Neural progenitor cell (in vitro differentiated cells): ENCODE measurements at places on chromosomes 3 and 15.

DNA sequence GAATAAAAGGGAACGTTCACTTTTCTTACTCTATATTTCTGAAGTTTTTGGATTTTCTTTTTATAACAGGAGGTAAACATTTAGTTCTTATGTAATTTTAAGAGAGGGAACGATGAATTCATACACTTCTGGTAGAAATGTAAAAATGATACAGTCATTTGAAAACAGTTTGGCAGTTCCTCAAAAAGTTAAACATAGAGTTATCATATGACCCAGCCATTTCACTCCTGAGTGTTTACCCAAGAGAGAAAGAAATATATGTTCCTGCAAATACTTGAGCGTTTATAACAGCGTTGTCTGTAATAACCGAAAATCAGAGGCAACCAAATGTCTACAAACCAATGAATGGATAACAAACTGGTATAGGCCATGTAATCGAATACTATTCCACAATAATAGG, 20.8 kb upstream of the CCR9 start:
- no peak for DNase-seq

GRCh38 chr15:52673312-52673711, 5.9 kb downstream of the ATOSA start:
- DNase-seq: no peak

- no peak for DNase-seq
Observed at GRCh38 chr3:73708956-73709355, 84.2 kb upstream of the PDZRN3 start.

GRCh38 chr3:15420871-15421270, 6.5 kb downstream of the METTL6 start:
- no peak for DNase-seq

DNA sequence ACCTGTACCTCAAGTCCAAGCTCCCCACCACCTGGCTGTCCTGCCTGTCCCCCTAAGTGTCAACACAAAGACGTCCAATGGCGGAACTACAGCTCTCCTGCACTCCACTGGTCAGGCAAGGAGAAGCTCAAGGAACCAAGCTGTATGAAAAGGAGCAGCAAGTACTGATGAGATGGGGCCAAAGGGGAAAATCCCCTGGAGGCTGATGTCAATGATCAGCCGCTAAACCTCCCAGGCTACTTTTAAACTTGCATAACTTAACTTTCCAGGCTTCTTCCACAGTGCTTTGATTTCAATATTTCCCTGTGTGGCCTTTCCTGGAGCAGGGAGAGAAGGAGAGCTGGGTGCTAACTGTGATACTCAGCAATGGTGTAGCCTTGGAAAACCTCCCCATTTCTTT, 35.0 kb downstream of the TM4SF4 start:
- no peak for DNase-seq

GRCh38 chr3:190485830-190486532, 27.9 kb upstream of the IL1RAP start:
- peak; percentile 33 for DNase-seq

DNA sequence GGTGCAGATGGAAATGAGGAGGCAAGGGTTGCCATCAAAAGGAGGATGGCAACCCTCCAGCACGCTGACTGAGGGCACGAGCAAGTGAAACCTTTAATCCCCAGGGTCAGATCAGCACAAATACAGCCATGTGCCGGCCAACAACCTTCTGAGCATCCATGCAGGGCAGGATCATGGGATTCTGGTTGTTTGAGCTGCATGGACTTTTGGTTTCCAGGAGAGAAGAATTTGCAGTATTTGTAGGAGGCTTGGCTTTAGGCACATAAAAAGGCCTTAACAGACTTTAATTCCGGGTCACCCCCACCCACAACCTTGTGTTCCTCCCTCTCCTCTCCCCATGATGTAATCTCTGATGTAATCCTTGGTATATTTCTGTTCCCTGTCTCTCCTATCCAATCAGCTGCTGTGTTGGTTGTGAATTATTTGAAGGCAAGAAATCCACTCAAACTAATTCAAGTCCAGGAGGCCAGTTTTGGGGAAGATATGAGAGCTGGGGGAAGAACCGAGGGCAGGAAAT, 254.3 kb downstream of the SHQ1 start:
- no peak for DNase-seq

GRCh38 chr3:103440539-103441203, 1005.9 kb downstream of the ZPLD1 start:
- peak; percentile 5 for DNase-seq

DNA sequence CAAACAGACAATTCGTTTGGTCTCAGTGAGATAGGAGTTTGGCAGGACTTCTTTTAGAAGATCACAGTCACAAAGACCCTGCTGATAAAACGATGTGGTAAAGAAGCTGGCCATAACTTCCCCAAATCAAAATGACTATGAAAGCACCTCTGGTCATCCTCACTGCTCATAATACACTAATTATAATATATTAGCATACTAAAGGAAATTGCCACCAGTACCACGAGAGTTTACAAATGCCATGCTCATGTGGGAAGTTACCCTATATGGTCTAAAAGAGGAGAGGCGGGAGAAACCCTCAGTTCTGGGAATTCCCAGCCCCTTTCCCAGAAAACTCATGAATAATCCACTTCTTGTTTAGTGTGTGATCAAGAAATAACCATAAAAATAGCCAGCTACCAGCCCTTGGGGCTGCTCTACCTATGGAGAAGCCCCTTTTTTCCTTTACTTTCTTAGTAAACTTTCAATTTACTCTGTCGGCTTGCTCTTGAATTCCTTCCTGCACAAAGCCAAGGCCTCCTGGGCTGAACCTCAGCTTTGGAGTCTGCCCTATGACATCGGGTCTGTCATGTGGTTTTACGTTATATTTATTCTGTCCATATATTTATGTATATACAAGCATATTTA, 115.8 kb upstream of the IGSF10 start:
- no peak for DNase-seq

GRCh38 chr15:79523266-79523665, 91.1 kb downstream of the MINAR1 start:
- no peak for DNase-seq

GRCh38 chr3:111414531-111414930, 127.5 kb upstream of the CD96 start:
- no peak for DNase-seq

- no peak for DNase-seq
Observed at GRCh38 chr15:31338879-31339557, 12.4 kb downstream of the KLF13 start.

DNA sequence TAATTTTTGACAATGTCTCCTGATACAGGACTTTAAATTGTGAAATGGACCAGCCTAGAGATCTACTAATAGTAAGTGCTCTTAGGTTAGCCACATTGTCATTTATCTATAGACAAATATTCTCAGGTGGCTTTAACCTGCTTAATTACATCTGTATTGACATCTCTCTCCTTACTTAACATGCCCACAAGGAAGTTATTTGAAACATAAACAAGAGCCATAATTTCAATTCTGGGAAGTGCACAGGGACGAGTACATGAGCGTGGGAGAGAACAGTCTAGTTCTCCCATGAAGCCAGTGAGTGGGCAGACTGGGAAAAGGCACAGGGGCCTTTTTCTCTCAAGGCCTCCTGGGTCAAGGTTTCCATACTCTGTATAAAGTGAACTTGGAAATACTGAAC, 54.2 kb downstream of the NEK10 start:
- no peak for DNase-seq

- DNase-seq: no peak
Observed at GRCh38 chr3:59256230-59256629, 206.4 kb upstream of the CFAP20DC start.

- no peak for DNase-seq
Observed at GRCh38 chr3:164608554-164609276, 469.6 kb downstream of the SI start.

GRCh38 chr3:132362329-132362728, 45.1 kb downstream of the ACP3 start:
- no peak for DNase-seq

DNA sequence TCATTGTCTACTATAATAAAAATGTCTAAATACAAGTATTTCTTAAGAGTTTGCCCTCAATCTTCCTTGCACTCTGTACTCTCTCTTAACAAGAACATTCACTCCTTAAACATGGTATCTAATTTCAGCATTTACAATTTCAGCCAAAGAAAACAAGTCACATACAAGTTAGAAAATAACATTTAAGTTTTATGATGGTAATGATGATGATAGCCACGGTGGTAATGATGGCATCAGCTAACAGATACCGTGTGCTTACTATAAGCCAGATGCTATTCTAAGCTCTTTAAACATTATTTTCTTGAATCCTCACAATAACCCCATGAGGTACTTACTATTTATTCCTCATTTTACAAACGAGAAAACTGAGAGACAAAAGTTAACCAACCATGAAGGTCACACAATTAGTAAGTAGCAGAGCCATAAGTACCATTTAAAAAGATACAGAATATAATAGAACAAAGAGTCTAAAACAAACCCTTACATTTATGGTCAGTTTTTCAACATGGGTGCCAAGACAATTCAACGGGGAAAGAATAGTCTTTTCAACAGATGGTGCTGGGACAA, 7.4 kb downstream of the SPICE1 start:
- no peak for DNase-seq

- peak; percentile 51 for DNase-seq
Observed at GRCh38 chr15:71011503-71012155, 103.6 kb upstream of the THSD4 start.

DNA sequence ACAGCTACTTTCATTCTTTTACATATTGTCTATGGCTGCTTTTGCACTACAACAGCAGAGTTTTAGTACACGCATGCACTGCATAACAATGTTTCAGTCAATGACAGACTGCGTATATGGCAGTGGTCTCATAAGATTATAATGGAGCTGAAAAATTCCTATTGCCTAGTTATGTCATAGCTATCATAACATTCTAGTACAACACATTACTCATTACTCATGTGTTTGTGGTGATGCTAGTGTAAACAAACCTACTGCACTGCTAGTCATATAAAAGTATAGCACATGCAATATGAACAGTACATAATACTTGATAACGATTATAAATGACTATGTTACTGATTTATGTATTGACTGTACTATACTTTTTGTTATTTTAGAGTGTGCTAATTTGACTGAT, 47.9 kb downstream of the QTRT2 start:
- no peak for DNase-seq

DNA sequence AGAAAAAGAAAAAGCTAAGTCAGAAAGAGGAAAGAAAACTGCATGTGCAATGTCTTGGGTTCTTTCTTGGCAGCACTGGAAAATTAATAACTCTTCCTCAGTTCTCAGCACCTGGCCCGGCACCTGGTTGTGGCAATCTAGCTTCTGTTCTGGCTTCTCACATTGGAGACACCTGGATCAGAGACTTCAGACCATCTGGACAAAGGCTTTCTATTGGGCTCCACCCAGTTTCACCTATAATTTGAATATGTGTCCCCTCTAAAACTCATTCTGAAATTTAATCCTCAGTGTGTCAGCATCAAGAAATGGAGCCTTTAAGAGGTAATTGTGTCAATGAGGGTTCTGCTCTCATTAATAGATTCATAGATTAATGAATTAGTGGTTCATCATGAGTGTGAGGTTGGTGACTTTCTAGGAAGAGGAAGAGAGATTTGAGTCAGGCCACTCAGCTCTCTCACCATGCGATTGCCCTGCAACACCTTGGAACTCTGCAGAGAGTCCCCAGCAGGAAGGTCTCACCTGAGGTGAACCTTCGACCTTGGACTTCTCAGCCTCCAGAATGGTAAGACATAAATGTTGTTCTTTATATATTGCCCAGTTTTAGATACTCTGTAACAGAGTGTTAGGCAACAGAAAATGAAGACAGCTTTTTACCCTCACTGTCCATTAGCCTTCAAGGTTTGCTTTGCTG, 679.9 kb downstream of the NTRK3 start:
- DNase-seq: no peak

DNA sequence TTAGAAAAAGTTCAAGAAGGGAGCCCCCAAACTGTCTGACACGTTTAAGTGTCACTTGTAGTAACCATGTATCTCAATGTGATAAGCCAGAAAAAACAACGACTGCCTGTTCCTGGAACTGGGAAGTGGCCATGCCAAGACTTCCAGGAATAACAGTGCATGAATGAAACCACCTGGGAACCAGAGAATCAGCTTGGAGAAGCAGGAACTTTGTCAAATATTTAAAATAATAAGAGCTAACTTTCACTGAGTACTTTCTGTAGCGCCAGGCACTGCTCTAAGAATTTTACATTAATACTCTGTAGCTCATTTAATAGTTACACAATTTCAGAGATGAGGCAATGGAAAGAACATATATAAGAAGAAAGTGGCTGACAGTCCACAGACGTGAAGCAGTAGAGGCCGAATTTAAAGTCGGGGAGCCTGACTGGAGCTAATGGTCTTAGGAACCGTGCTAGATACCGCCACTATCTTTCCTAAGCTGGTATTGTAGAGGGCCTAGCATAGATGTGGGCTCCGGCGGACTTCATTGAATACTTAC, 876 bp downstream of the PLSCR1 start:
- no peak for DNase-seq

GRCh38 chr3:42533161-42533897, 30.9 kb downstream of the VIPR1 start:
- DNase-seq: peak; percentile 22

GRCh38 chr15:47897525-47897924, 180.2 kb downstream of the SEMA6D start:
- peak; percentile 13 for DNase-seq

DNA sequence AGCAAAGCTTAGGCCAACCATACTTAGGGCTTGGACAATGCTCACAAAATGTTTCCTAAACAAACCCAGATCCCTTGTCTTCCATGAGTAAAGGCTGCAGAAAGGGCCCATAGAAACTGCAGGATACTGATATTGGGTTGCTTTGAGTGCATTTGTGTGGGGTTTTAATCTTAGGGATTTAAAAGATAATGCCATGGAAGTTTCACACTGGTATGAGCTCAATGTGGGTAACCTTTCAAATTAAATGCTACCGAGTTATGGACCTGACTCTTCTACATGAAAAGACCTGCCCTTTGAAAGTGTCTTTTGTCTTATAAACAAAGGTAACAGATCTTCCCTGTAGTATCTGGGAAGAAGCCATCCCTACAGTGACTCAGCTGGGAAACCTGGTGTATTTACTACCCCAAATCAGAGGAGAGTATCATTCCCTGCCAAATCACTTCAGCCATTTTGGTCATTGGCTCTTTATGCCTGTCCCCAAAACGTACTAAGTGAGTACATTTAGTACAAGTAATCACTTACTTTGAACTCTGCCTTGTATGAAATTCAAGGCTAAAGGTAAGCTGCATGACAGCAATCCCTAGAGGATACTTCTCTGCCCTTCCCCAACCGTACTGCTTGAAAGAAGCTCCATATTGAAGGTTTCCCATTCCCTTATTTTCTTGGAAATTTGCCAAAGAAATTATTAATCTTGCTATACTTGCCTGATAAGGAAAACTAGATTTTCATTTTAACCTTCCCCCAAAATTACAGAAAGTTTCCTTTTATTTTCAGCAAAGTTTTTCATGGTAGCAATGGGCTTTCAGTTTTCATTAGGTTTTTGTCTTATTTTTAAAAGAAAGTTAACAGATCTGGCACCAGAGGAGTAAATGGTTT, 7.2 kb downstream of the TM4SF1 start:
- peak; percentile 63 for DNase-seq

DNA sequence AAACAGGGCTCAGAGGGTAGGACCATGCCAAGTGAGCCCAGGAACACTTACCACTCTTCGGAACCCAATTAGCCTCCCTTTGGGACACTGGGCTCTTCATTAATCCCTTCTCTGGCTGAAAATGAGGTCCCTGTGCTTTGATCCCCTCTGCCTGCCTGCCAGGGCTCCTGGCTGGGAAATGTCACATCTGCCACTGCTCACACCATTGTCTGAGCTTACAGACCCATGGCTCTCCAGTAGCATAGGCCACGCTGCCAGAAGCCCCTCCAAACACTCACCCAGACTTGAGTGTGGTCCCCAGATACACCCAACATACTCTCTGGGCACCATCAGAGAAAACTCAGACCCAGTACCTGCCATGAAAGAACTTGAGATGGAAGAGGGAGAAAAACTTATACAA, 287.3 kb downstream of the XXYLT1 start:
- no peak for DNase-seq
